Fibroblast of the conjunctiva (primary cell): ENCODE measurements at places on chromosomes 11 and 22.

DNA sequence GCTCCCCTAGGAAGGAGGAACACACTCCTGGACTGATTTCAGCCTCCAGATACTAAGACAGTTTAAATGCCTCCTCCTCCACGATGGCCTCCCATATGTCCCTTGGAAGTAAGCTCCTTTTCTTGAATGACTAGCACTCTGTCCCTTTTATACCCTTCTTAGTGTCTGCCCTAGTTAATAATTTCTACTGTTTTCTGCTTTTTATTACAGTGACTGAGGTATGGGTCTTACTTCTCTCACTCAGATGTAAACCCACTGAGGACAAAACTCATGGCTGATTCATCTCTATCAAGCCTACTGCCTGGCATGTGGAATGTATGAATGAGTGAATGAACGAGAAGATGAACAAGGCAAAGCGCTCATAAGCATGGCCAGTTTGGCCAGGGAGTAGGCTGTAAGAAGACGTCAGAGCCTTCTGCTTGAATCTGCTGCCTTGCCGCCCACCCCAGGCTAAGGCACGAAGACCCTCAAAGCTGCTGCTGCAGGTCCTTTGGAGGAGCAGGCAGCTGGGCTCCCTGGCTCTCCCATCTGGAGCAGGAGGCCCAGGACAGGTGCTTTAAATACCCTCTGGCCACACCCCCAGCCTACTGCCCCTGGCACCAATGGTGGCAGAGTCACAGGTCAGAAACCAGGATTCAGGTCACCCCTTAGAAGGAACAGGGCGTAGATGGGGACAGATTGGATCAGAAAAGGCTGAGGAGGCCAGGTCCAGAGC, 8.2 kb upstream of the PGA3 start:
- no peak for DNase-seq

GRCh38 chr11:104113541-104113940, 50.4 kb downstream of the PDGFD start:
- no peak for DNase-seq

GRCh38 chr22:23781065-23781464, 5.7 kb upstream of the SMARCB1 start:
- no peak for DNase-seq

- no peak for DNase-seq
These were observed at the start of gene MUC5AC for GRCh38 chr11:1157645-1158591. Gene MUC5AC (plus strand): TSS chr11:1157953. CDS start chr11:1158000, 47 bp downstream.

DNA sequence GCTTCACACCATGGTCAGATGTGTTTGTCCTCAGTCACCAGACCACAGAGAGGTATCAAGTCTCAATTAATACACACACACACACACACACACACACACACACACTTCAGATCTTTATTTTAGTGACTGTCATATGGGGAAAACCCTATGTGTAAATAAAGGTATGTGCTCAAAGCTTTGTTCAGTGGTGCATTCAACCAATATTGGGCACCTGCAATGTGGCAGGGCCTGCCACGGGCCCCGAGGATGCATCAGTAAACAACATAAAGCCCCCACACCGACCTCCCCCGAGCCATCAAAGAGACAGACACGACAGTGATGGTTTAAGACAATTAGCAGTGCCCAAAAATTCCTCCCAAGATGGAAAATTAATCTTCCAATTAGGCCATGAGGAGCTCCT, 51.6 kb downstream of the SHANK2 start:
- no peak for DNase-seq
